ENCODE measurements at places on chromosomes 4 and X. TPM values are rescaled to one million over a fixed set of nuclear protein-coding genes. Genes with fewer than 3 reads are reported as not detected.
A peak's percentile ranks its signal among the peaks of the same experiment; 100 is the strongest.

- no peaks in the 10 kb centered on the region for H3K27me3 ChIP-seq
- no peaks in the 10 kb centered on the region for H3K36me3 ChIP-seq
- peak overlapping the region; percentile 86 for H3K4me3 ChIP-seq
- DNase-seq = no peak
Measured at GRCh38 chr4:8200302-8200975, 1.3 kb downstream of the SH3TC1 start.

DNA sequence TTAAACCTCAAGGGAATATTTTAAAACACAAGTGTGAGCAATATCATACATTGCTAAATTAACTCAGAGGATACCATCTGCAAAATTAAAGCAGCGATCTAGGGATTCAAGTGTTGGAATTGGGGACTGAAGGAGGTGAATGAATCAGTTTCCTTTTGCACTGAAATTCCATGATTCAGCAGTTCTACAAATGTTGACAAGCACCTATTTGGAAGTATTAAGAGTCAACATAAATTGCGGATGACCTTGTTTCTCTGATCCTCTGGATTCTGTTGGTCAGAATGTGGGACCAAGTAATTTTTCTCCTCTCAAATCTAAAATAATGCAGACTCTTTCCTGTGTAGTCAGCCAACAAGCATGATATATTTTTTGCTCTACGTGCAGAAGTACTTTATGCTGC lies 78.8 kb downstream of the LDB2 start:
- H3K27ac ChIP-seq = no peak overlapping the region
- H3K4me1 ChIP-seq = no peaks in the 10 kb centered on the region
- peaks cover 8% of the 10 kb centered on the region for H3K27me3 ChIP-seq
- H3K36me3 ChIP-seq = no peaks in the 10 kb centered on the region

DNA sequence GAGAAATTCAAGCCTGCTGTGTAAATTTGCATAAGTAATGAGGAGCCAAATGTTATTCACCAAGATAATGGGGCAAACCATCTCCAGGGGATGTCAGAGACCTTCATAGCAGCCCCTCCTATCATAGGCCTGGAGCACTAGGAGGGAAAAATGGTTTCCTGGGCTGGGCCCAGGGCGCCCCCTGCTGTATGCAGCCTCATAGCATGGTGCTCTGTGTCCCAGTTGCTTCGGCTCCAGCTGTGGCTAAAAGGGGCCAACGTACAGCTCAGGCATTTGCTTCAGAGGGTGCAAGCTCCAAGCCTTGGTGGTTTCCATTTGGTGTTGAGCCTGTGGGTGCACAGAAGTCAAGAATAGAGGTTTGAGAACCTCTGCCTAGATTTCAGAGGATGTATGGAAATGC lies 859.3 kb downstream of the RPA4 start:
- DNase-seq = no peak
- H3K36me3 ChIP-seq = no peaks in the 10 kb centered on the region
- H3K27ac ChIP-seq = no peak overlapping the region
- no peaks in the 10 kb centered on the region for H3K4me1 ChIP-seq
- H3K27me3 ChIP-seq = no peaks in the 10 kb centered on the region
- H3K4me3 ChIP-seq = no peak overlapping the region

GRCh38 chr4:2304321-2304876 lies 42.5 kb upstream of the MXD4 start:
- no peak overlapping the region for H3K27ac ChIP-seq
- DNase-seq = no peak
- no peaks in the 10 kb centered on the region for H3K27me3 ChIP-seq
- H3K36me3 ChIP-seq = no peaks in the 10 kb centered on the region

GPM6B gene
- not detected for total RNA-seq

UBA6 gene
- 90.9 TPM for total RNA-seq

- no peaks in the 10 kb centered on the region for H3K36me3 ChIP-seq
- no peak overlapping the region for H3K4me3 ChIP-seq
Measured at GRCh38 chr4:155026715-155027114, 181.7 kb upstream of the NPY2R start.
